ENCODE measurements at places on chromosomes 12 and 14. TPM values are rescaled to one million over a fixed set of nuclear protein-coding genes. Genes with fewer than 3 reads are reported as not detected.

- no peak for DNase-seq
Measured at GRCh38 chr12:21774358-21775132, at the start of gene KCNJ8. Gene KCNJ8, minus strand, starts transcription at chr12:21774706. Its CDS starts 1,090 bp downstream, at chr12:21773616.

DNA sequence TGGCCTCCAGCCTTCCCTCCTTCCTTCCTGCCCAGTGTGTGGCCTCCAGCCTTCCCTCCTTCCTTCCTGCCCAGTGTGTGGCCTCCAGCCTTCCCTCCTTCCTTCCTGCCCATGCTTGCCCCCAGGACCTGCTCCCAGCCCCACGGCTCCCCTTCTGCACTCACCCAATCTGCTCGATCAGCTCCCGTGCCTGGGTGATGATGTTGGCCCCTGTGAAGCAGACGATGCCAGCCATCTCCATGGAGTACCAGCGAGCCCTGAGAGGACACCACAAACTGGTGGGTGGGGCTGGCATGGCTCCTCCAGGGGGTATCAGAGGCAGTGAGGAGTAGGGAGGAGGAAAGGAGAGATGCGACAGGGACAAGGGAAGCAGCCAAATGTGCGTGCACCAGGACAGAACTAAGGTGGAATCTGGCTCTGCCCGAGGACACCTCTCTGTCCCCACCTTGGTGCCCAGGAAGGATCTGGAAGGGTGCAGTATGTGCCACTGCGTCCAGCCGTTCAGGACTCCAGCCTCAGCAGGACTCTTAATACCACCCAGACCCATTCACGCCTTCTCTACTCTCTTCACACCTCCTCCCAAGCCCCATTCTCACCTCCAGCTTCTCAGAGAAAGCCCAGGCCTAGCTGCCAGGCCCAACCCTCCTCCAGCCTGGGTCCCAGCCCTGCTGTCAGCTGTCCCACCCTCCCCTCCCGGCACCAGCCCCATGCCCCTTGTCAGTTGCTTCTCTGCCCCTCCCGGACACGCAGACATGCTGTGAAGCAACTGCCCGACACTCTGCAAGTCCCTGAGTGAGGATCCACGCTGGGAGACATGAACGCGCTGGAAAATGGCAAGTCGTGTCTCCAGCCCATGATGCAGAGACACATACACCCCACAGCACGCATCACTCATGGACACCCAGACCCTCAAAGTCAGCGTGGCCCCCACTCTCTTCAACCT is 22.7 kb downstream of the POLE start:
- DNase-seq: no peak

- DNase-seq: no peak
Measured at GRCh38 chr12:41264281-41264680, 76.2 kb downstream of the PDZRN4 start.

- no peak for DNase-seq
Measured at GRCh38 chr12:128458301-128458974, 191.5 kb downstream of the TMEM132C start.

- DNase-seq: no peak
Measured at GRCh38 chr14:41634286-41634685, 27.6 kb downstream of the LRFN5 start.

- no peak for DNase-seq
Measured at GRCh38 chr14:95291859-95292542, 27.7 kb downstream of the CLMN start.

DNA sequence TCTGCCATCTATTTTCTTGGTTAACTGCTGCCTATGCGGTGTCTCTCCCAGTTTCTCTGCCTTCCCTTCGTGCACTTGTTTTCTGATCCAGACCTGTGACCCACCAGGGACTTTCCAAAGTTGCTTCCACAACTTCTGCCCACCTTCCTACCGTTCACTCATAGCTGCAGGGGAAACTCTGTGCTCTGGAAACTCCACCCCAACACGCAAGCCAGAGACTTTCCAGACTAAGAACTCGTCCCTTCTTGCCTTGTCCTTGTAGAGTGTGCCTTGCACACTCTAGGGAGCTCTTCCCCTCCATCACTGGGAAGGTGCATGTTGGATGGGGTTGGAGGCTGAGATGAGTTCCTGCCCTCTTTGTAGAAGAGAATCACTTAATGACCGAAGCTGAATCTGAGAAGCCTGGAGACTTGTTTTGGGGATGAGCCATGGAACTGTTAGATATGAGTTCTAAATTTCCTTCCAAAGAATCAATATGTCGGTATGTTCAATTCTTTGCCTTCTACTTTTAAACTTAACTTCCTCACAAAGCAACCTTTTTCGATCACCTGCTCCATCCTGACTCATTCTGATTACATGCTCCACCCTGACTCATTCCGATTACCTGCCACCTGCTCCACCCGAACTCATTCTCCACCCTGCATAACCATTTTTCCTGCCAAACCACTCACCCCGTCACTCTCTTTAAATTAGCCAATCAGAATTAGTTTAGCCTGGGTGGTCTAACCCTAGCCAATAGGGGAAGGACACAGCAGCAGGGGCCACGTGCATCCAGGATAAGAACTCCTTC is 82.1 kb upstream of the CAPRIN2 start:
- peak; percentile 76 for DNase-seq

DNA sequence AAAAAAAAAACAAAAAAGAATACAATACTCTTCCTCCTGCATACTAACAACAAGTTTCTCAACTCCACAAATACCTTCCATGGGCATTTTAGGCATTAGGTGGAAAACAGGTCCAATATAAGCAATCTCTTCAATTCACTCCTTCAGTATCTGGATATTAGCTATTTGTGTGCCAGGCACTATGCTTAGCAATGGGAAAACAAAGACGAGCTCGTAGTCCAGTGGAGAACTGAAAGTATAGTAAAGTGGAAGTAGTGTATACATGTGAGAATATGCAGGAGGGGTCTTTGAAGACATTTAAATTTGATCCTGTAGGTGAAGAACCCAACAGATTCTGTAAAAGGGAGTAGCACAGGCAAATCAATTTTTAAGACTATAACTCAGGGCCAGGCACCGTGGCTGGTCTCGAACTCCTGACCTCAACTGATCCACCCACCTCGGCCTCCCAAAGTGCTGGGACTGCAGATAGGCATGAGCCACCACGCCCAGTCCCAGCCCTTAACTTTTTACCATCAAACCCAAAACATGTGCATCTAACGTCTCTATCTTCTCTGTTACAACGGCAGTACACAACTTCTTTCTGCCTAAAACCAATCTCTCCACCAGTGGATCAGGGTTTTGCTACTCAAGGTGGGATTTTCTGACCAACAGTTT is 10.6 kb downstream of the HECTD1 start:
- peak; percentile 49 for DNase-seq

GRCh38 chr12:77019920-77020319 is 45.4 kb downstream of the E2F7 start:
- no peak for DNase-seq

DNA sequence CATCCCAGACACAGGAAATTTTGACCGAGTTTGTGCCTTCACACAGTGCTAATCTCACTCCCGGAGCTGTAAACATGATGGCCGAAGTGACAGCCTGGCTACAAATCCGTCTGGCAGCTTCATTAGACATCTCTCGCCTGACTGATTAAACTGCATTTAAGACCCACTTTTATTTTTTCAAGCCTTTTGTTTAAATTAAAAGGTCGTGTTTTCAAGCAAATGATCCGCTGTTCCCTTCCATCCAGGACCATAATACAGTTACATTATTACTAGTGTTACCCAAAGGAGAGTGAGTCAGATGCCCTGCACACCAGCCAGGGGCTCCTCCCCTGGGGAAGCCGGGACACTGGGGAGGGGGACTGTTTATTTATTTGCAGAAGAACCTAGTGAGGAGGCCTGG is 200.2 kb downstream of the EXOC5 start:
- no peak for DNase-seq

- no peak for DNase-seq
Measured at GRCh38 chr12:109291117-109291516, 18.0 kb downstream of the FOXN4 start.

DNA sequence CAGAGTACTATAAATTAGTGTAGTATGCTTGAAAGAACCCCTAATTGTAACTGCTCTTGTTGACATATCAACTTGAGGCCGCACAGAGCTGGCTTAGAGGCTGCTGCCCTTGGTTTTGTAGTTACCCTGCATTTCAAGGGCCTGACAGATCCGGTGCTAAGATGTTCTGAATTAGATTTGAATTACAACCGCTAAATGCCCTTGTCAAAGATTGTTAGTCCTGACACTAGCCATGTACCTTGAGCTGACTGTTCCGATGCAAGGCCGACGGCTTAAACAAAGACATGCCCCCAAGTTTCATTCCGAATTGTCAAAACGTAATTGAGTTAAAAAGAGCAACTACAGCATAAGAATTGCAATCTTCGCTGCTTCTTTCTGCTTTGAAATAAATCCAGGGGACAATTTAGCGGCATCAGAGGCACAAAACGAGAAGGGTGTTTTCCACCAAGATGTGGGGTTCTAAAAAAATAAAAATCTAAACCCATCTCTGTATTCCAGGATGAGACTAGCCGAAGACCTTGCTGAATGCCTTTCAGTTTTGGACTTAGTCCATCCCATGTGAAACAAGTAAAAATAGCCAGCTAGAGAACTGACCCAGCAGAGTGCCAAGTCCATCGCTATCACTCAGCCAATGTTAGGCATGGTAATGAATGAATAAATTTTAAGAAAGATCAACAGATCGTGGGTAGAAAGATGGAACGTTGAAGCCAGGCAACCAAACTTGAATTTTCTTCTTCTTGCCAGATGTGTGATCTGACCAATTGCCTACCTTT is 148.7 kb downstream of the DICER1 start:
- DNase-seq: no peak

DNA sequence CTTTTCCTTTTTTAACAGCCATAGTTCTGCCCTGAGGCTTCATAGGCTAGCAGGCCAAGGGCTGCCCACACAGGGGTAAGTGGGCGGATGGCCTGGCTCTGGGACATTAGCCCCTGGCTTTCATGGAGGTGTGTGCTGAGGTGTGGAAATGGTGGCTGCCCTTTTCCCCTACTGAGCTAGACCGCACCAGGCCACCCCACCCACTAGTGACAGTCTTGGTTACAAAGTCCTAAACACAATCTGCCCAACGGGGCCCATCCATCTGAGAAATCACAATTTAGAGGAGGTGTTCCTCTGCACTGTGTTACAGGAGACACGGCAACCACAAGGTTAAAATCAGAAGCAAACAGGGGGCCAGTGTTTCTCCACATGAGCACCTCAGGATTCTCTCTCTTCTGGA is 35.6 kb downstream of the APPL2 start:
- DNase-seq: no peak

GRCh38 chr14:38290601-38291188 is 34.8 kb upstream of the CLEC14A start:
- no peak for DNase-seq

GRCh38 chr12:107480836-107481608 is 204.6 kb upstream of the PWP1 start:
- DNase-seq: no peak

- no peak for DNase-seq
Measured at GRCh38 chr14:42173206-42173605, 566.5 kb downstream of the LRFN5 start.

GRCh38 chr12:114215746-114216145 is 190.2 kb downstream of the TBX5 start:
- DNase-seq: no peak

DNA sequence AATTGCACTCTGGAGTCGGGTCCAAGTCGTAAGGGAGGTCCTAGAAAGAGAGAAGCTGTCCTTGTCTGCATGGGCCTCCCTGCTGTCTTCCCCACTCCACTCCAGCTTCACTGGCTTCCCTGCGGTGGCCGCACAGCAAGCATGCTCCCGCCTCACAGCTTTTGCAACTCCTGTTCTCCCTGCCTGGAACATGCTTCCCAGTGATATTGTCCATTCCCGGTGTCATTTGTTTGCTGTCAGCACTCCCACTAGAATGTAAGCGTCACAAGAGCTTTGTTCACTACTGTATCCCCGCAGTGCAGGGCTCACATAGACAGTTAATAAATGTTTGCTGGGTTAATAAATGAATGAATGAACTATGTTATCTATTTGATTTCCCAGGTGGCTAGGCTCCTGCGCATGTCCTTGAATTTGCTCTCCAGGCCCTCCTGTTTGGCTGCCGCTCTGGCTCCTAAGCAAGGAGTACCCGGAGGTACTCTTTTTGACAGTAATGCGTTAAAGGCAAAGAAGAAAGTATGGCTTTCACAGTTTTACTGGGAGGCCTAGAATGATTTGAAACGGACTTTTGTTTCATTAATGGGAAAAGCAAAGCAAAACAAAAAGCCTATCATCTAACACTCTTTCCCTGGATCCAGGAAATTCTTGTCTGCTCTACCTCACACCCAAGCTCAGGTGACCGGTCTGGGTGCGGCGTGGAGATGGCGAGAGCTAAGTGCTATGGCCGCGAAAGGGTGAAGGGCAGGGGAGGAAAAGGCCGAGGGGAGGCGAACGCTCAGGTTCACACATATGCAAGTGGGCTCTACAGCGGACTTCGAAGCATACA is 6.2 kb upstream of the SLC7A7 start:
- DNase-seq: no peak

DNA sequence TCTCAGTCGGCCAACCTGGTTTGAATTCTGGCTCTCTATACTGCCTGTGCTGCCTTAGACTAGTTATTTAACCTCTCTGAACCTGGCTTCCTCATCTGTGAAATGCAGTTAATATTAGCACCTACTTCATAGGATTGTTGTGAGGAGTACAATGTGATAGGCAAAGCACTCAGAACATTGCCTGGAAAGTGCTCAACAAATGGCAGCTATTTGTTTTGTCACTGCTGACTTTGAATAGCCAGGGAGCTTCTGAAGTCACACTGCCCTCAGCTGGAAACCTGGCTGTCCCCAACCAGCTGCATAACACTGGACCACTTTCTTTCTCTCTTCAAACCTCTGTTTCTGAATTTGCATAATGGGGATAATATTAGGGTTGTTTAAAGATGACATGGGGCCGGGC is 9.6 kb downstream of the TMEM30B start:
- no peak for DNase-seq

Gene BCL7A
- 8.1 TPM for total RNA-seq

Gene FAM186B
- not detected for total RNA-seq

Gene RIPK3
- total RNA-seq: 10.1 TPM

Gene TMPRSS12
- total RNA-seq: not detected

Gene BEST3
- total RNA-seq: not detected

Gene OLR1
- not detected for total RNA-seq

Gene TOMM20L
- not detected for total RNA-seq

Gene PRR4
- total RNA-seq: 6.1 TPM

Gene RHOJ
- 10.8 TPM for total RNA-seq

Gene REC8
- total RNA-seq: 5.9 TPM

Gene KCNA1
- 0.74 TPM for total RNA-seq

Gene TAS2R50
- total RNA-seq: 2.9 TPM

Gene CD163
- total RNA-seq: 96.3 TPM

Gene TPPP2
- total RNA-seq: not detected
